ENCODE measurements at places on chromosomes 4 and X.

DNA sequence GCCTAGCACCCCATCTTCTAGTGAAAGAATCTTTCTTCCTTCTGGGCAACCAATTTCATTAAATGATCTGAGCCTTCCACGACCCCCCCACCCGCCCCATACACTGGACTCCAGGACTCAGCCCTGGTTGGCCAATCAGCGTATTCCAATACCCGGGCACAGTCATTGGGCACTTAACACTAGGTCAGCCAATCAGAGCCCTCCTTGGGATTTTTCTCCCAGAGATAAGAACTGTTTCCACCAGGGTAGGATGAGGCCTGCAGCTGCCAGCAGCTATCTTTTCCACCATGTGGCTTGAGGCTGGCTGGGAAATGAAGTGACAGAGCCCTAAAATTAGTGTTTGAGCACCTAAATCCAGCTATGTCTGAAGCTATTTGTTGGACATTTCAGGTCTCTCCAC lies 418.8 kb downstream of the BCOR start:
- DNase-seq: no peak

- no peak for DNase-seq
These were observed 52.7 kb upstream of the FAT4 start for GRCh38 chr4:125262079-125262478.

- no peak for DNase-seq
These were observed 1191.8 kb downstream of the ARAP2 start for GRCh38 chr4:35052546-35052945.

DNA sequence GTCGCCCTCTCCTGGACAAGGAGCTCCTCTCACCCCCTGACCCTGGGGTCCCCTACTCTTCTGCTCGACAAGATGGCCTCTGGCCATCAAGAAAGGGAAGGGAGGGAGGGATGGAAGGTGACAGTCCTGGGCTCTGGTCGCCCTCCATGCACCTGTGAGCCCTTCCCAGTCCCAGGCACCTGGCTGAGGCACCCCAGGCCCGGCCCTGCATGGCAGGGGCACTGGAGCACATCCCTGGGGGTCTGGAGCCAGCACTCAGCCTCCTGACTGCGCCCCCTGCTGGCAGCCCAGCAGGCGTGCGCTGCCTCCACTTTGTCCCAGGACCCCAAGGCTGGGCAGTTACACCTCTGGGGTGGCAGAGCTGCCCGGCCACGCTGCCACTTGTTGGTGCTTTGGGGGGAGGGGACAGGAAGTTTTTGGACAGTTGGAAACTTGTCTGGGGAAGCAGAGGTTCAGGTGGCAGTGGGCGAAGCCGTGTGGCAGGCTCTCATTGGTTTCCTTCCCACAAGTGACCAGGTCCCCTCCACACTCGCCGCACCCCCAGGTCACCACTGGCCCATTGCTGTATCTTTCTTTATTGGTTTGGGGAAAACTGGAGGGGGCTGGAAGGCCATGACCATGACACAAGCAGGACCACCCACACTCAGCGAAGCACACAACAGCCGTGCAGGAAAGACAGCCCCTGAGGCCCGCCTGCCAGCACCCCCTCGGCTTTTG lies 4.3 kb downstream of the PNCK start:
- DNase-seq: peak; percentile 7

DNA sequence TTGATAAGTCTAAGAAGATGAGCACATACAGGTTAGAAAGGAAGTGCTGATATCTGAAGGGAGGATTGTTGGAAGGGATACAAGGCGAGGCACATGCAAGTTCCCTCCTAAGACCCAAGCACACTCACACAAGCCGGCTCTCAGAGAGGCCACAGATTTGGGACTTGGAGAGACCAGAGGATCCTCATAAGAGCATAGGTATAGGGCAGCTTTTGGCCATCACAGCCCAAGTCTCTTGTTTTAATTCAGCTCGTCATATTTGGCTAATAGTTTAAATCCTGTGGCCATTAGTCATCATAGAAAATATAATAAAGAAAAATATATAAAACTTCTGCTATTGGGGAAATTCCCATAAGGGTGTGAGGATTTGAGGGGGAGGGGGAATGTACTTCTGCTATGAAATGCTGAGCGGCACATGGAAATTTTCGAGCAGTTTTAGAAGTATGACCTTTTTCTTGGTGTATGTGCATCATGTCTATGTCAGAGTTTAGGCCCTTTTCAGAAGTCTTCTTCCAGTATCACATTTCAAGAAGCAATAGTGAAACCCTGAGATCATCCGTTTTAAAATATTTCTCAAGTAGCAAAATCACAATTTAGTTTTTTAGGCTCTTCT lies 97.7 kb downstream of the NFKB1 start:
- no peak for DNase-seq

- DNase-seq: no peak
These were observed 265.5 kb downstream of the UNC5C start for GRCh38 chr4:95283320-95283719.

GRCh38 chr4:127610488-127610887 lies 22.3 kb upstream of the INTU start:
- no peak for DNase-seq

- no peak for DNase-seq
These were observed 12.1 kb upstream of the COPS4 start for GRCh38 chr4:83022724-83023450.

- DNase-seq: no peak
These were observed 95.3 kb upstream of the GUCY1A1 start for GRCh38 chr4:155571184-155571944.

DNA sequence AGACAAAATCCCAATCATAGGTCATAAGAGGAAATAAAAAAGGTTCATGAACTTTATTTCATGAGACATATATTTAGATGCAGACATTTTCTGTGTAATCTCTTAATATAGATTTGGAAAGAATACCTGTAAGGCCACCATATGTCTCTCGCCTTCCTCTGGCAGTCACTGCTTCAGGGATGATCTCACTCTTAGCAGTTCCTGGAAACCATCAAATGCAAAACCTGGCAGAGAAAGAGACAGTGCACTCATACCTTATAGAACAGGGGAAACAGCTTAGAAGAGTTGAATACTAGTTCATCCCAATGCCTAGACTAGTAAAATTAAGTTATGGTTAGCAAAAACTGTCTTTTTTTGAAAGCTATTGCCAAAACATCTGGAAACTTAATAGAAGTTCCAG lies 243.3 kb downstream of the GASK1B start:
- no peak for DNase-seq

DNA sequence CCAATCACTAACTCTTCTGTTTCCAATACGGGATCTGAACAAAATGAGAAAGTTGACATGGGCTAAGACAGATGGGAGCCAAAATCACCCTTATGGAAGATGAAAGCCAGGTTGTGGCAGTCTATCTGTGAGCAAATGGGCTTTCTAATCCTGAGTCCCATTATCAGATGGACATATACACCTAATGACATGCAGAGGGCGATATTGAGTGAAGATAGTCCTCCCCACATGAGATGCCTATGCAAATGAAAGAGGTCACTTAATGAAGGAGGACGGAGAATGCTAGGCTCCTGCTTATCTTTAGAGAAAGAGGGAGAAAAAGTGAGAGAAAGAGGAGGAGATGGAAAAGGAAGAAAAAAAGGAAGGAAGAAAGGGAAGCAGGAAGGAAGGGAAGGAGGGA lies 547.5 kb downstream of the NLGN4X start:
- DNase-seq: no peak

GRCh38 chrX:118324588-118324987 lies 21.3 kb upstream of the WDR44 start:
- no peak for DNase-seq

DNA sequence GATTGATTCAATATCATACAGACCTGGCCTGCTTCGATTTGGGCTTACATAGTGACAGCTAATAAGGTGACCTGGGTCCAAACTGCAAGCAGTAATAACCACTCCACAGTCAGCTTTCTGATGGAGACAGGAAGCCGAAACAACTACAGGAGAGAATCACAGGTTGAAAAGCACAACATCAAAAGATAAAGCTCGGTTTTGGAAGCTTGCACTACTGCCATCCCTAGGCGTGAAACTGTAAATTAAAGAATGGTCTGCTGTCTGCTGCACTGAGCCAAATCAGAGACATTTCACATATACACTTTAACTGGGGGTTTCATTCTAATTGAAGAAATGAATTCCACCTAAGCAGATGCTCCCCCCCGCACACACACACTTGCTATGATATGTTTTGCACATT lies 116.3 kb downstream of the DHX15 start:
- DNase-seq: no peak

DNA sequence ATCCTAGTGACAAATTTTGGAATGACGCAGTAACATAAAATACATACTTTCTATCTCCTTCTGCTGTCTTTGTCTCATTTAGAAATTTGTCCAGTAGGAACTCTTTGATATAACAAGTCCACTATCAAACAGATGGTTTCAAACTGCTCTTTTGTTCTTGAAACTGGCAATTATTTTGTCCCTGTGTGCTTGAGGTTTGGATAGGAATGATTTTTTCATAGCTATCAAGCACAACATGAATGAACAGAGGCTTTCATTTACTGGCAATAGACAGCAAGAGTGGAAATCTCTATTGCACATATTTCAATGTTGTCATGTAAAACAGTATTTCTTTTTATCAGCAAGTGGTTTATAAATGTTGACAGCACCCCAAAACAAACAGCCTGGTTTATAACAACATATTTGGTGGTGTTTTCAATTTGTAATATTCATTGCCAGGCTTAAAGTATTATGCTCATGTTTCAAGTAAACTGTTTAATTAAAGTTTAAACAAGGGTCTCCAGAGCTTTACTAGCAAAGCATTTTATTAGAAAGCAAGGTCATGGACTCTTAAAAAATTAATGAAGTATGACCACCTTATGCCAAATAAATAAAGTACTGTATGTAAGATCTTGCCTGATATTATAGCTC lies 60.0 kb downstream of the TIGD2 start:
- no peak for DNase-seq

- no peak for DNase-seq
These were observed 15.2 kb downstream of the FHDC1 start for GRCh38 chr4:152951348-152951747.

DNA sequence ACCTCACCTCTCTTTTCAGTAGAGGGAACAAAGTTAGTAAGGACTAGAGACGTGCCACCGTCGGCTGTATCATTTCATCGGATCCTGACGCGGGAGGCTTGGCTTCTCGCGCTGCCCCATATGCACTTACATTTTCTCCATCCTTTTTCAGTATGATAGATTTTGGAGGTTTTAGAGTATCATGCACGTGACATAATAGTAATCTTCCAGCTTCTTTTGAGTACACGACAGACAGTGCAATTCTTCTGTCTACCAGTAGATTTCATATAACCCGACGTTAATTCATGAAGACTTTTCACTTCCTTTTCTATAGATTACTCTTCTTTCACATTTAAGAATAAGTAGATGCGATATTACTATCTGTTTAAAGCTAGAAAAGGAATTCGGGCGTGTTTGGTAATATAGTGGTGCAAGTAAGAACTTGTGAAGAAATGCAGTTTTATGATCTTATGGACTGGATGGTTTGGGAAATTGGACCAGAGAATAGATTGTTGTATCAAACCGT lies 1.0 kb downstream of the CDS1 start:
- DNase-seq: no peak

DNA sequence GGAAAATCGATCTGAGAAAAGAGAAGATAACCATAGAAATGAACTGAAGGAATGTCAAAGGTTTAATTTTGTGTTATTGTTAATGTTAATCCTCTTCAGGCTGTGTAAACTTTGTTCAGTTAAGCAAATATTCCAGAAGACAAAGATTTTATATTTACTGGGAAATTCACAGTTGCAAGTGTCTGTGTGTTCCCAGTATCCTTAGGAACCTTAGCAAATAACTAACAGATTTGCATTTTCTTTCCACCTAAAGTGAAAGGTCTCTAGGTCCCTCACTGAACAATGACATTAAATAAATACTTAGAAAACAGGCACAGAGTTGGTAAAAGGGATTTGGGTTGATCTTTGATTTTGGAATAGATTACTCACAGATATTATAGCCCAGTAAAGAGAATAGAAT lies 324.7 kb downstream of the C4orf33 start:
- no peak for DNase-seq

DNA sequence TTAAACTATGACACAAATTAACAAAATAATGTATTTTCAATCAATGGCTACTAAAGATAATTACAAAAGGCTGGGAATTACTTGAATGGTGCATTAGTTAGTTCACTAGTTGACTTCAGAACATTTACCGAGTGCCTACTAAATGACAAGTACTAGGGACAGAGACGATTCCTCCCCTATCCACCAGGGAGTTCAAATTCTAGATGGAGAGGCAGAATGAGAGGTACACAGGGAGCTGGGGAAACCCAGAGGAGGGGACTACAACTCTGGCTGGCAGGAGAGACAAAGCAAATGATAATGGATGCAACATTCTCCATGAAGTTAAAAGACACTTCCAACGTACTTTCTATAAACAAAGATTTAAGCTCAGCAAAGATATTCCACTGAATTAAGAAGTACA lies 43.1 kb upstream of the MCF2 start:
- no peak for DNase-seq

DNA sequence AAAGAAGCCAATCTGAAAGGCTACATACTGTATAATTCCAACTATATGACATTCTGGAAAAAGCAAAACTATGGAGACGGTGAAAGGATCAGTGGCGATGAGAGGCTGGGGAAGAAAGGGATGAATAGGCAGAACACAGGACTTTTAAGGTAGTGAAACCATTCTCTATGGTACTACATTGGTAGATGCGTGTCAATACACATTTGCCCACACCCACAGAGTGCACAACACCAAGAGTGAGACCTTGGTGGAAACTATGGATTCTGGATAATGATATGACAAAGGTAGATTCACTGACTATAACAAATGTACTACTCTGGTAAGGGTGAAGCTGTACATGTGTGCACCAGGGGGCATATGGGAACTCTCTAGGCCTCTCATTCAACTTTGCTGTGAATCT lies 134.5 kb downstream of the FBXW7 start:
- no peak for DNase-seq

GRCh38 chr4:44988011-44988410 lies 261.7 kb upstream of the GNPDA2 start:
- DNase-seq: no peak

DNA sequence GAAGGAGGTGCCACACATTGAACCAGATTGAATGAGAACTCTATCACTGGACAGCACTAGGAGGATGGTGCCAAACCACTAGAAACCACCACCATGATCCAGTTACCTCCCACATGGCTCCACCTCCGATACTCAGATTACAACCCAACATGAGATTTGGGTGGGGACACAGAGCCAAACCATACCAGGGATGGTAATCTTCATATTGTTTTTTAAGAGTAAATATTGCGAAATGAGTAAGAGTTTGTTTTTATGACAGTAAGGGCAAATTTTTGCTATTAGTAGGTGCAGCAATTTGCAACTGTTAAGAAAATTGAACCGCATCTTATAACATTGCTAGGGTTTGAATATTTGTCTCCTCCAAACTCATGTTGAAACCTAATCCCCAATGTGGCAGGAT lies 891.5 kb downstream of the NLGN4X start:
- no peak for DNase-seq

- no peak for DNase-seq
These were observed 256.5 kb upstream of the FAT1 start for GRCh38 chr4:186979961-186980745.

DNA sequence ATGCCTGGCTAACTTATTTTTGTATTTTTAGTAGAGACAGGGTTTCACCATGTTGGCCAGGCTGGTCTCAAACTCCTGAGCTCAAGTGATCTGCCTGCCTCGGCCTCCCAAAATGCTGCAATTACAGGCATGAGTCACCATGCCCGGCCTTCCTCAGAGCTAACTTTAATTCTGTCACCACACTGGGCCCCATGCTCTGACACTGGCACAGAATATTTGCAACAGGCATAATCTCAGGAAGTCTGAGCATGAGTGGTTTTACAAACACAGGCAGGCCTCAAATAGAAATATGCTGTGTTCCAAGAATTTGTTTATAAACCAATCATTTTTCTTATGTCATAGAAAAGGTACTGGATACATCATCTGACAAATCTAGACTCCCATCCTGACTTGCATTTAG lies 32.7 kb upstream of the FAM9C start:
- no peak for DNase-seq

Measured in KG1 (cell line).